ENCODE measurements at places on chromosomes 5 and 9.

- no peak for DNase-seq
Measured at GRCh38 chr5:170313344-170313743, 15.8 kb upstream of the LCP2 start.

GRCh38 chr5:125160787-125161502, 414.5 kb upstream of the ZNF608 start:
- no peak for DNase-seq

GRCh38 chr9:92614763-92615461, 55.0 kb downstream of the IPPK start:
- DNase-seq, result no peak

DNA sequence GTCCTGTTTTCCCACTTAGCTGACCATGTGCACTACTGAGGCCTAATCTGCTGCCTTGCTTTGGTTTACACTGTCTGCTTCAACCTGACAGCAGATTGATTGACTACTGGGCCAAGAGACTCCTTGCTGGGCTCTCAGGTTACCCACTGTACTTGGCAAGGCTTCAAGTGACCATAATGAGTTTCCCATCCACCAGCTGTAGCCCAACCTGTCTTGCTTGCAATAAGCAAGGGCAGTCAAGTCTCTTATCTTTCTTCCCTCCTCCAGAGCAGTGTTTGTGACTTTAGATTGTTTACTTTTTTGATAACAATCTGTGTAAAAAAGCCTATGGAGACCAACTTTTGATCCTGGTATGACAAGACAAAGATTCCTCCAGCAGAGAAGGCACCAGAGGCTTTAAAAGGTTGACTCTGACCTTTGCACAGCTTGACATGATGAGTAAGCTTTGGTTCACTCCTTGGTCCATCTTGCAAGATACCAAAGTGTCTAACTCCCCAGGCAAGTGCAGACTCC, 912.3 kb upstream of the SEMA6A start:
- no peak for DNase-seq

DNA sequence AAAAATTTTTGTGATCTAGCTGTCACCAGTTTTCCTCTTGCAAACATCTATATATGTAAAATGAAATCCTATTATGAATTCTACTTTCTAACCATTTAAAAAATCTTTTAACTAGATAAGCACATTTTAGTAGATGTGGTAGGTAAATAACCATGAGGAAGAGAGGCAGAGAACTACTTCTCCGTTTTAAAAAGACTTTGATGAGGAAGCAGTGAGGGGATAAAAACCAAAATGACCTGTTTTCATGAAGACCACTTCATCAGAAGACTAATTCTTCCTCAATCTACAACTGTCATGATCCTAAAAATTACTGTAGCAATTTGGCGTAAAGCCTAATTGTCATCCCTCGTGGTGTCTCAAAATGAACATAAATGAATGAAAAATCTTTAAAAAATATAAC, 15.7 kb upstream of the ERBIN start:
- DNase-seq, result no peak

GRCh38 chr5:18202164-18202563, 567.9 kb downstream of the TAF11L14 start:
- DNase-seq, result no peak

Measured in stimulated activated CD4-positive, alpha-beta T cell treated with anti-CD3 and anti-CD28 coated beads, Interleukin-1b, Interleukin-23, amount 100 ng/mL, for 1 hour (primary cell).